Renal pelvis (tissue), 12 donors: ENCODE measurements at places on chromosomes 7 and 10.

GRCh38 chr7:2272031-2272430 lies 30.0 kb downstream of the NUDT1 start:
- DNase-seq: no peak

GRCh38 chr10:78078539-78079330 lies 45.1 kb downstream of the RPS24 start:
- DNase-seq: no peak

DNA sequence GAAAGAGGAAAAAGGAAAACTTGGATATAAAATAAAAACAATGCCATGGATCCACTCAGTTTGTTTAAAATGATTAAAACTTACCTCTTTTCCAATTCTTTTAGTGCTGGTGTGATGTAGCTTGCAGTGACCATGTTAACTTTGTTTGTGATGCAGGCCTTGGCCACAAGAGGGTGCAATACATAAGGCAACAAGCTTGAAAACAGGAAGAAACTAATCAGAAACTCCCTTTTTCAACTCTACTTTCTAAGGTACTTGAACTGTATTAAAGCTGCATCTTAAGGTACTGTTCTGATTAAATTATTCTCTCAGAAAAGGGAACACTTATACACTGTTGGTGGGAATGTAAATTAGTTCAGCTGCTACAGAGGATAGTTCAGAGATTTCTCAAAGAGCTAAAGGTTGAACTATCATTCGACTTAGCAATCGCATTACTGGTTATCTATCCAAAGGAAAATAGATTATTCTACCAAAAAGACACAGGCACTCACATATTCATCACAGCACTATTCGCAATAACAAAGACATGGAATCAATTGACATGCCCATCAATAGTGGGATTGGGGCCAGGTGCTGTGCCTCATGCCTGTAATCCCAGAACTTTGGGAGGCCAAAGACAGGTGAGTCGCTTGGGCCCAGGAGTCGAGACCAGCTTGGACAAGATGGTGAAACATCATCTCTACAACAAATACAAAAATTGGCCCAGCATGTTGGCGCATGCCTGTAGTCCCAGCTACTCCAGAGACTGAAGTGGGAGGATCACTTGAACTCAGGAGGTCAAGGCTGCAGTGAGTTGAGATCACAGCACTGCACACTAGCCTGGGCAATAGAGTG lies 50.9 kb downstream of the AASS start:
- DNase-seq: peak; percentile 48

DNA sequence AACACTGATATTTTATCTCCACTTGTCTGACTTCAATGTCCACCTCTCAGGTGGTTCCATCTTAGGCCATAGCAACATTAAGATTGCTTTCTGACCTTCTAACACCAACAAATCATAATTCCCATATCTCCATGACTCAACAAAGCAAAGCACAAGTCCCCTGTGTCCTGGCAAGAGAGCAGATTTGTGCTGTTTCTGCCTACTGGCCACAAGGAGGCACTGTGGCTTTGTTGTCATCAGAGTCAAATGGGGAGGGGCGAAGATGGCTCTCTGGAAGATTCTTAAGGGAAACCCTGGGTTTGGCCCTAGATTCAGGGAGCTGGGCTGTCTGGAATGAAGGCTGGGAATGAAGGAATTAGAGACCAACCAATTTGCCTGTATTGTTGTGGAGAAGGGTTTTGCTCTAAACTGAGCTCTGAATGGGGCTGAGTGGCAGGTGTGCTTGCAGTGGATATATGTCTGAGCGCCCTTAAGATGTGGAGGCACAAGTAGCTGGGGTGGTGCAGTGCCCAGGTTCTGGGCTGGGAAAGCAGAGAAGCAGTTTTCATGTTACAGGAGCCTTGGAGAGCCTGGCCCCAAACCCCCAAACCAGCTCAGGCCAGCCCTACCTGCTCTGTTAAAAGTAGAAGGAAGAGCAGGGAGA lies 154.8 kb upstream of the PRSS58 start:
- DNase-seq: no peak
